Cortex of kidney (tissue), 1 donor: ENCODE measurements at places on chromosomes 11 and 22.

DNA sequence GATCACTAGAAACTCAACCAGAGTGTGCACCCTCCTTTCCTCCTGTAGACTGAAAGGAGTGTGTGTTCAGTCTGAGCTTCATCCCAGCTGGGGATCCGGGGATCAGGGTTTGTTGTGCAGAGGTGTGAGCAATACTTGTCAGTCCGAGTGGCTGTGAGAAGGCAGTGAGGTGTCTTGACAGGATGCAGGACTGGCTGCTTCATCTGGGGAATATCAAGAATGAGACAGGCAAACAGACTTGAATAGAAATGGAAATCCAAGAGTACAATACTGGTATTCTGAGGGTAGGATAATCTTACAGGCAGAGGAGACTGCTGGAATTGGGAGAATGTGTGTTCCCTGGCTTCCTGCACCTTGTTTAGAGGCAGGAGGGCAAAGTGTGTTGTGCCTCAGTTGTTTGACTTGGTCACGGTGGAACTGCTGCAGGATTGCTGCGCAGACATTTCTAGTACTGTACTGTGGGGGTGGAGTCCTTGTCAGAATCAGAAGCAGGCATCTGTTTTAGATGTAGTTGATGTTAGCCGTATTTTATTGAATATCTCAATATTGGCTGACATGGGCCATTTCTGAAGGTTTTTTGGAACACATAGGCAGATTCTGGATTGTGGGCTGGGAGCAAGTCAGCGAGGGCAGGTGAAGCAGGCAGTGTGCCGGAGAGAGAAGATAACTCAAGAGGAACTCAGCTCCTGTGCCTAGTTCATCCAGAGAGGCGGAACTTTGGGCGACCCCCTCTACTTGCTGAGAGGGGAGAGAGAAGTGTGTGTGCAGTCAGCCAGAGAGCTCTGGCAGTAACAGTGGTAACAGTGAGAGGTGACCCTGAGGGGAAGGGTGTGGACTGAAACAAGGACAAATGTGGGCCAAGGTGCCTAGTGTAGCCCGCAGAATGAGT is 27.1 kb upstream of the GRK2 start:
- DNase-seq, result no peak

DNA sequence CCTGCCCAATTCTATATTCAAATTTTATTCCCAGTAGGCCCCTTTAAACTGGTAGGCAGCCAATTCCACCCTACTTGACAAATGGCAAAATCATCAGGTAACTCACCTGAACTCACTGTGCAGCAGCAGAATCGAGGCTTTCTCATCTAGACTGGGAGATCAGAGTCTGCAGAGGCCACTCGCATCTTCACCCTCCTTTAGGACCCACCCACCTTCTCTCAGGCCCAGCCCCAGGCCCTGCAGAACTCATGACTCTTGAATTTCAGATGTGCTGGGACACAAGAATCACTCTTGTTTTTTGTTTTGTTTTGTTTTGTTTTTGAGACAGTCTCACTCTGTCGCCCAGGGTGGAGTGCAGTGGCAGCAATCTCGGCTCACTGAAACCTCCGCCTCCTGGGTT is 38.8 kb downstream of the MICAL3 start:
- no peak for DNase-seq

DNA sequence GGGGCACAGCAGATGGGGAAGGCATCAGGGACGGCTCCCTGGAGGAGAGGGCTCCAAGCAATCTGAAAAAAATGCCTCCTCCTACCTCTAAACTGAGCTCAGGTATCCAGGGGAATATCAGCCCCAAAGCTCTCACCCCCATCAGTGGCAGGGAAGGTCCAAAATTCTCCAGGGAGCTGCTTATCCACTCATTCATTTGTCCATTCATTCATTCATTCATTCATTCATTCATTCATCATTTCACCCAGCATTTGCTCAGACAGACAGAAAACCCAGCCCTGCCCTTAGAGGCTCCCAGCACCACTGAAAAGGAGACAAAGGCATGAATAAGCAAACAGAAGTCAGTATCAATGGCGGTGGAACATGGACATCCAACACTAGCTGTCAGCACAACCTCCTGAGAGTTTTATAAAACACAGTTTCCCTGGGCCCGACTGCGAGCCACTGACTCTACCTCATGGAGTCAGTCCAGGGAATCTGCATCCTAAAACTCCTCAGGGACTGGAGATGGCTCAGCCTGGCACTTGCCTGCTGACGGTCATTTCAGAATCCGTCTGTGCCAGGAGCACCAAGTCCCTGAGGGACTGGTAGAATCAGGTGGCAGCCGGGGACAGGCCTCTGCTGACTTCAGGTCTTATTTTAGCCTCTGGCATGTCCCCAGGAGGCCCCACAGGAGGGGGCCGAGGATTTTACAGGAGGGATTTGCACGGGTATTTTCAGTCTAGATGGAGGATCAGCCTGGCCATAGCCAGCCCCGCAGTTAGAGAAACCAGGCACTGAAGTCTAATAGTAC is 164.6 kb downstream of the MN1 start:
- no peak for DNase-seq

DNA sequence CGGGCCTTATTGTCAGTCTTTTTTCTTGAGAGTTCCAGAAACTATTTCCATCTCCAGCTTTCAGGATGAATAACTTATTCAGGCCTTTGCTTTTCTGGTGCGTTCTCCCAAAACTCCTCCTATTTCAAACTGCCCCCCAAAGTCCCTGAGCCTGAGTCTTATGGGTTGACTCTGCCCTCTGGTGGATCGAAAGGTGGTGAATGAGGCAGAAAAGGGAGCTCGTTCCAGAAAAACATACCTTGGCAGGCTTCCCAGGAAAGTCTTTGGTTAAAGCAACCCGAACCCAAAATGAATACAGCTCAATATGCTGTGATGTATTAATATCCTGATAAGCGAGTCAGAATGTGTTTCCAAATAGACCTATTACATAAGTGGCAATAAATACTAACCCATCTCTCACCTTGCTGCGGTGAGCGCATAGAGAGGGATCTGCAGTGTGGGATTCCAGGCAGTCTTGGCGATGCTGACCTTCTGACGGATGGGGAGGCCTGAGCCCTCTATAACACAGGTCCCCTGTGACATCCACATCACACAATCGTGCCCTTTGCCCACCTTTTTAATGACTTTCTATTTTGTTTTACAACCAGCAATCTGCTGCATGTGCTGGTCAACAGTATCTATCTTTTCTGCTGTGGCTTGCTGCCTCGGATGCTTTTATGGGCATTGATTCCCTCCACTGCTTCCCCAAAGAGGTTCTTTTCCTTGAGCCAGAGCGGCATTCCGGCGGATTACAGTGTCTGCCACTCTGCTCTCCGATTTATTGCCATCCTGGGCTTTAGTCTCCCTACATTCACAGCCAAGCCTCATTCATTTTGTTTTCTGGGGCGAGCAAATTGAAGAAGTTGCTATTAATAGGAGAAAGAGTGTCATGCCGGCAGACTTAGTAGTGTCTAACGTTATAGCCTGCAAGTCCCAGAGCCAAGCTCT is 756.8 kb downstream of the NTM start:
- no peak for DNase-seq

GRCh38 chr22:43995798-43996169 is 28.3 kb upstream of the PARVB start:
- DNase-seq, result no peak

GRCh38 chr11:102368472-102368871 is 21.5 kb downstream of the BIRC2 start:
- DNase-seq, result no peak

GRCh38 chr22:22865311-22866072 is 22.1 kb upstream of the IGLL5 start:
- DNase-seq, result no peak

- DNase-seq, result no peak
Observed at GRCh38 chr11:60774726-60775125, 10.4 kb upstream of the MS4A10 start.

- DNase-seq, result no peak
Observed at GRCh38 chr22:48851933-48852549, 975.6 kb downstream of the BRD1 start.

- no peak for DNase-seq
Observed at GRCh38 chr11:57287884-57288283, 36.9 kb downstream of the TNKS1BP1 start.
